Amygdala (tissue), 56 donors: ENCODE measurements at places on chromosomes 3 and 15.

GRCh38 chr3:79874646-79875045 lies 106.8 kb upstream of the ROBO1 start:
- no peak for DNase-seq

DNA sequence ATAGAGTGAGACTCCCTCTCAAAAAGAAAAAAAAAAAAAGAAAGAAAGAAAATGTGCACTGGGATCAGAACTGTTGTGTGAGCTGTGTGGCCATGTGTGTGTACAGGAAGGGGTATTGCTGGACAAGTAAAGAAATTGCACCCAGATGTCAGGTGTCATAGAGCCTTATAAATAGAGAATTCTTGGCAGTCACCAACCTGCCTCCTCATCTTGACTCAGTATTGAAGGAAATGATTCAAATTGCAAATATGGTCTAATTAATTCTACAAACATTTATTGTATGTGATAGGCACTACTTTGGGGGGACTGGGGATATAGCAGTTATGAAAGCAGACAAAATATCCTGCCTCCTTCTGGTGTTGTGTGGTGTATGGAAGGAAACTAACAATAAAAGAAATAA lies 243.8 kb upstream of the TTC14 start:
- DNase-seq, result no peak

- DNase-seq, result no peak
Measured at GRCh38 chr3:67662733-67663132, 8.3 kb upstream of the SUCLG2 start.

- no peak for DNase-seq
Measured at GRCh38 chr3:17518189-17519059, 224.0 kb downstream of the TBC1D5 start.

- DNase-seq, result no peak
Measured at GRCh38 chr3:18840535-18841137, 307.7 kb upstream of the KCNH8 start.

GRCh38 chr15:69627548-69628158 lies 175.0 kb downstream of the RPLP1 start:
- no peak for DNase-seq

DNA sequence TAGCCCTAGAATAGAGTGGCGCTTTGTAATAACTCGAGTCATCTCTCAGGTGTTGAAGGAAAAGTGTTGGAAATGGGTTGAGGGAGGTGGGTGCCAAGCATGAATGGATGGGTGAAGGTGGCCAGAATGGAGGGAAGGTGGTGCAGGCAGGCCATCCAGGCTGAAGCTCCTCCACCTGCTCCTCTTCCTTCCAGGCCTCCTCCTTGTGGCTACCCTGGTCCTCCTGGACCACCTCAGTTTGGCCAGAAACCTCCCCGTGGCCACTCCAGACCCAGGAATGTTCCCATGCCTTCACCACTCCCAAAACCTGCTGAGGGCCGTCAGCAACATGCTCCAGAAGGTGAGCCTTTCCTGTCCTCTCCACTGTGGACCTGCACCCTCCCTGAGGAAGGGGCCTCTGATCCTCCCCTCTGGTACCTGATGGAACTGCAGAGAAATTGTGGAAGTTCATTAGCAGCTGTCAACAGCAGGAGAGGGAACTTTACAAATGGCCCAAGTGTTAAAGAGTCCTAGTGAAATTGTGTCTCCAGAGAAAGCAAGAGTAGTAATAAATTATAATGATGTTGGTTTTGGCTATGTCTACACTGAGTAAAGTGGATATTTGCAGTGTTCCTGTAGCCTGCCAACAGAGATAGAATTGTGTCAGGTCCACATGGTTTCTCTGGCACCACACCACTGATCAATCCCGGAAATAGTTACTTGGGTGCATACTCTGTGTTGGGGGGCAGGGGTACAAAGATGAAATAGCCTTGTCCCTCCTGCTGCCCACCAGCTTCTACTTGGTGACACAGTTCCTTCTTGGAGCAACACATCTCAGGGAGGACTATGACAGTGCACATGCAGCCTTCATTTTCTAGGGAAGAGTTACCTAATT lies 1.6 kb downstream of the IL12A start:
- no peak for DNase-seq

DNA sequence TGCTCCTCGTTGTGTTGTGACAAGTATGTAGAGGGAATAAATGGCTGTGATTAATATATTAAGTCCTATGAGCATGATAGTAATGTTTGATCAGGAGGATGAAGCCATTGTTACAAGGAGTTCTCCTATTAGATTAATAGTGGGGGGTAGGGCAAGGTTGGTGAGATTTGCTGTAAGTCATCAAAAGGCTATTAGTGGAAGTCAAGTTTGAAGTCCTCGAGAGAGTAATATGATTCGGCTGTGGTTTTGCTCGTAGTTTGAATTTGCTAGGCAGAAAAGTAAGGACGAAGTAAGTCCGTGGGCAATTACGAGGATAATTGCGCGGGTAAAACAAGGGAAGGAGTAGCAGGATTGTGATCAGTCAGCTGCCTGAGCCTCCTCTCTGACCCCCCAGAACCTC lies 26.0 kb upstream of the BUB1B start:
- DNase-seq, result no peak

DNA sequence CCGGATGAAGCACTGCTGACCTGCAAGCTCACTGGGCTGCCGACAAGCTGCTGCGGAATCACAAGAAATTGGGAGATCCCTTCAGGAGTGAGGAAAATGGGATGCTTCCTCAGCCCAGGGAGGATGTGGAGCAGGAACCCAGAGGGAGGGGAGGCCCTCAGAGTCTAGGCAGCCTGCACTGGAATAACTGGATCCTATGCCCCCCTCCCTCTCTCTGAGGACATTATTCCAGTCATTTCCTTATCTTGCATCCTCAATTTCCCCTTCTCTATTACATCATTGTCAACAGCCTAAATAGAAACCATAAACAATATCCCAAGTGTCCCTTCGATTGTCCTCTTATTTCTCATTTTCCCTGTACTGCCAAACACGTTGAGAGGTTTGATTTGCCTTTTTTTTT lies 169.0 kb downstream of the OPA1 start:
- DNase-seq, result no peak

DNA sequence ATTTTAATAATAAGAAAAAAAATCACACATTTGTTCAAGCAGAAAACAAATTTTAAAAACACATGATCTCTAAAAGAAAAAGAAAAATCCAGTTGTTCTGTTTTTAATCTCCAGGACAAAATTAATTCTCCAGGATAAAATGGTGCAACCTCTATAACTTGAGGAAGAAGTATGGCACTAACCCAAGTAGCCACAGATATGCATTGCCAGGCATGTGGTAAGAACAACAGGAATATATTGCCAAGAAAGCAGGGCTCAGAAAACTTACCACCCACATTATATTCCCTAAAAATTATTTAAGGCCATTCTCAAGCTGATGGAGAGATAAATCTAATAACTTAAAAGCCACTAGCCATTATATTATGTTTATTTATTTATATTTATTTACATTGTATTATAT lies 295.7 kb upstream of the TMCO5A start:
- DNase-seq, result no peak

DNA sequence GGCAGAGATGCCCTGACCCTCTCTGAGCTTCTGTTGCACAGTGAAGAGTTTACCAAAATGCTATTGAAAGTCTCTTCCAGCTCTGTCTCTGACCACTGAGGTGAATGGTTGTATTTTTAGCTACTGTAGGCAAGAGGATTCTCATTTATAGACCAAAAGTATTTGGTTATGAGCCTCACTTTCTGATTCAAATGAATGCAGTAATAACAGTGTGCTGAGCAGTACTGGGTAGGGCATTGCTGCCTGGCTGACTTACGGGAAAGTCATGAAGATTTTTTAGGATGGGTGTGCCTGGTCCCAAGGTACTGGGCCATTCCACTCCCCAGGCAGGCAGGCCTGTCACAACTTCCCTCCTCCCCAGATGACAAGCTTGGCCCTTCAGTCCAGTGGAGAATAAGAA lies 15.5 kb downstream of the PLA1A start:
- no peak for DNase-seq

DNA sequence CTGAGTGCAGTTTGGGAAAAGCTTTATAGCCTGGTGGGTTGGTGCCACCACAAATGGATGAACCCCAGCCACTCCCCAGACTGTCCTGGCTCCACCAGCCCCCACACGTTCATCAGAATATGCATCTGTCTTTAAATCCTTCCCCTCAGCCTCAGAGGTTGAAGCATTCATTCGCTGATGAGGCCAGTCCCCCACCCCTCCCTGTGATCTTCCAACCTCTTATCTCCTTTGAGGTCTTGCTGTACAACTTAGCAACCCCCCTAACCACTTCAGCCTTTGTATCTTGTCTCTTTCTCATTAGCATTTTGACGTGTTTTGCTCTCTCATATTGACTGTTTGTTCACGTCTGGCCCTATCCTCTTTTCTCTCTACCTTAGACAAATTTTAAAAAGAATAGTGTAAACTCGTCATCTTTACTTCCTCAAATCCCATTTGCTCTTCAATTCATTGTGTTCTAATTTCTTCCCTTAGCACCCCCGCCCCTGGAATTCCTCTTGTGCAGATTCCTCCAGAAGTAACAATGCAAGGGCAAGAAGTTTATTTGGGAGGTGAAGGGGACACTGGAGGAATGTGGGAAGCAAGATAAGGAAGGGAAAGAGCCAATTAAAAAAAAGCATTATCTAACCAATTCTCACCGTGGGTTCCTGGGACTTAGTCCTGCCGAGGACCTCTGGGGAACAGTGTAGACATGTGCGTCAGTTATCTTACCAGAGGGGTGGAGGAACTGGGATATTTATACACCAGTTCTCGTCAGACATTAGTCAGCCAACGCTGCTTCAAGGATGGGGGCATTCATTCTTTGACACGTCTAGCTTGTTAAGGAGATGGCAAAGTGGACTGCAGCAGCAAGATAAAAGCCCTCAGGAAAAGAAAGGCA lies 38.6 kb downstream of the MOBP start:
- no peak for DNase-seq

- no peak for DNase-seq
Measured at GRCh38 chr3:114554731-114555130, 260.9 kb downstream of the TIGIT start.

DNA sequence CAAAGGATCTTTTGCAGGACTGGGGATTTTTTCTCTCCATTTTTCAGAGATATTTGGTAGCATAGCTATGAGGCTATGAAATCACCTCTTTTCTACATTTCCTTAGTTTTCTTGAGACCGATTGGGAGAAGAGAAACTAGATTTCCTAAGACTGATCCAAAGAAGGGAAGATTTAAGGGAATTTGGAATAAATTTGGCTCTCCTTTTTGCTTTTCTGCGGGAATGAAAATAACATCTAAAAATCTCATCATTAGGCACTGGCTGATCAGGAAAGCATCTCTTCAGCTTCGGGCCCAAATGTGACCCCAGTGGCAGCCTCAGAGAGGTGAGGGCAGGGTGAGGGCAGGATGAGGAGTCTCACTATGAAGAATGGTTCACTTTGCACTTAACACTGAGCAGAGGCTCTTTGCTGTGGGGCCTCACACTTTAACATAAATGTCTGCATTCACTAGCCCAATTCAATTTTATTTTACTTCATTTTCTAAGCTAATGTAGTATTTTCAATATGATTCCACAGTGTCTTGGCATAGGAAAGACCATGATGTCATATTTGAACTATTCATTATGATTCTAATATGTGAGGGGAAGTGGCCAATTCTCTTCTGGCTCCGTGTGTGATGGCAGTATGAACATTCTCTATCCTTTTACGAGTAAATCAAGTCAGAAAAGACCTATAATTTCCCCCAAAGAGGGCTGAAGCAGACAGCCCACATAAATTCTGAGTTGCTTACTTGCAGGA lies 193.2 kb downstream of the MEX3B start:
- no peak for DNase-seq

DNA sequence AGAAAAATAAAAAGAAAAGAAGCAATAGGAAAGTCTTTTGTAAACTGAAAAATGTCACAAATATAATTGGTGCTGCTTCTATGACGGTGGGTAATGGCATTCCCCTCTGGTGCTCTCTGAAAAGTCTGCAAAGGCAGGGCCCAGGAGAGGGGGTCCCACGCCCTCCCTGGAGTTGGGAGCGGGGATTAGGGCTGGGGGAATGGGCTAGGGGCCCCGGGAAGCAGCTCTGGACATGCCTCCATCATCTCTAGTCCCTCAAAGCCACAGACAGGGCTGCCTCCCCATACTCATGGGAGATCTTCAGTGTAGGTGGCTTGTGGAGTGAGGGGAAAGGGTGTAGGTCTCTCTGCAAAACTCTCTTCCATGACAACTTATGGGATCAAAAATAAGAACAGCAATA lies 7.8 kb upstream of the RHCG start:
- no peak for DNase-seq

GRCh38 chr15:94277485-94277884 lies 46.1 kb downstream of the MCTP2 start:
- no peak for DNase-seq

- no peak for DNase-seq
Measured at GRCh38 chr3:152287898-152288576, 19.3 kb downstream of the MBNL1 start.

GRCh38 chr3:156483002-156483401 lies 71.9 kb downstream of the SSR3 start:
- no peak for DNase-seq
